ENCODE measurements at places on chromosomes 1 and 21.

DNA sequence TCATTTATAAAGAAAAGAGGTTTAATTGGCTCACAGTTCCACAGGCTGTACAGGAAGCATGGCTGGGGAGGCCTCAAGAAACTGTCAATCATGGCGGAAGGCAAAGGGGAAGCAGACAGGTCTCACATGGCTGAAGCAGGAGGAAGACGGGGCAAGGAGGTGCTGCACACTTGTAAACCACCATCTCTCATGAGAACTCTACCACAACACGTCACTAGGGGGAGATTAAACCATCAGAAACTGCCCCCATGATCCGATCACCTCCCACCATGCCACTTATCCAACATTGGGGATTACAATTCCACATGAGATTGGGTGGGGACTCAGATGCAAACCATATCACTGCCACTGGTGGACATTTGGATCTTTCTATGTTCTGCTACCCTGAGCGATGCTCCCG, 351.4 kb downstream of the NPHP4 start:
- no peak for DNase-seq

GRCh38 chr1:208256091-208256490, 11.9 kb upstream of the PLXNA2 start:
- no peak for DNase-seq

GRCh38 chr1:56573311-56573710, 6.1 kb downstream of the PLPP3 start:
- DNase-seq: no peak

DNA sequence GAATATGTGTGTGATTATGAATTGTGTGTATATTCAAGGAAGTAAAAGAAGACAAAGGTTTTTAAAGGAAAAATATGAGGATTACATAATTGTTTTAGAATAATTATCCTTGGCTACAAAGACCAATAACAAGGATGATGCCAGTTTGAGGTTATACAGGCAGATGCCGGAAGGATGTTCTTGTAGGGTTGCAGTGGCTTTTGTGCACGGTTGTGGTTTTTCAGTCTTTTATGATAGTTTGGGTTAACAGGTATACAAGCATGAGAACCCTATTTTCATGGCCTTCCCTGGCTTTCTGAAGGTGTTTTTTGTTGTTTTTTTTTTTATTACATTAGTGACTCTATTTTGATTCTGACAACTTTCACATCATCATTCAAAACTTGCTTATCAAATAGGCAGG, 4.9 kb downstream of the CR2 start:
- no peak for DNase-seq

GRCh38 chr1:26275580-26276431, 4.1 kb upstream of the SH3BGRL3 start:
- peak; percentile 88 for DNase-seq

- no peak for DNase-seq
Measured at GRCh38 chr1:233448109-233448689, 120.7 kb downstream of the MAP3K21 start.

DNA sequence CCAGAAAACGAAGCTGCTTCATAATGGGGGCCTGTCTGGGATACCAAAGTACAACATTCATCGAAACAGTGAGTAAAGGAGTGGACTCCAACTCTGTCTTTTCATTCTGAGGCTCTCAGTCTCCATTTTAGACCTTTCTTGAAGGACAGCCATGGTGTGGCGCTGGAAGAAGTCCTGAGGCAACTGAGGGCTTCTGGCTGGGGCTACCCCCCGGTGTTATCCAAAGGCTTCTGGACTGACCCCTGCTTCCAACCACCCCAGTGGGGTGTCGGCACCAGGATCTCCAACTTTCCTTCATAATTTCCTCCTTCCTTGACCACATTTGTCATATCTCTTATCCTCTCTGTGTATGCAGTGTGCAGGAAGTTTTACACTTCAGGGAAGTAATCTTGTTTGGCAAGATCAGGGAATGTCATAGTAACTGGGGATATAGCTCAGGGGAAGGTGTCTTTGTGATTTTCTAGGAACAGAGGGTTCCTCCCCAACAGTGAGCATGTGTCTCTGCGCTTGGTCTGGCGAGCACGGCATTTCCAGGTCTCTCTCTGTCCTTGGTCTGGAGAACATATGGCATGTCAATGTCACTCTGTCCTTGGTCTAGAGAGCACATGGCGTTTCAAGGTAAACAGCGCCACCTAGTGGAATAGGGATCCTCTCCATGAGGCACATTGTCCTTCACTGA, 19.4 kb upstream of the BSDC1 start:
- peak; percentile 78 for DNase-seq

- no peak for DNase-seq
Measured at GRCh38 chr1:5826601-5827000, 165.6 kb downstream of the NPHP4 start.

DNA sequence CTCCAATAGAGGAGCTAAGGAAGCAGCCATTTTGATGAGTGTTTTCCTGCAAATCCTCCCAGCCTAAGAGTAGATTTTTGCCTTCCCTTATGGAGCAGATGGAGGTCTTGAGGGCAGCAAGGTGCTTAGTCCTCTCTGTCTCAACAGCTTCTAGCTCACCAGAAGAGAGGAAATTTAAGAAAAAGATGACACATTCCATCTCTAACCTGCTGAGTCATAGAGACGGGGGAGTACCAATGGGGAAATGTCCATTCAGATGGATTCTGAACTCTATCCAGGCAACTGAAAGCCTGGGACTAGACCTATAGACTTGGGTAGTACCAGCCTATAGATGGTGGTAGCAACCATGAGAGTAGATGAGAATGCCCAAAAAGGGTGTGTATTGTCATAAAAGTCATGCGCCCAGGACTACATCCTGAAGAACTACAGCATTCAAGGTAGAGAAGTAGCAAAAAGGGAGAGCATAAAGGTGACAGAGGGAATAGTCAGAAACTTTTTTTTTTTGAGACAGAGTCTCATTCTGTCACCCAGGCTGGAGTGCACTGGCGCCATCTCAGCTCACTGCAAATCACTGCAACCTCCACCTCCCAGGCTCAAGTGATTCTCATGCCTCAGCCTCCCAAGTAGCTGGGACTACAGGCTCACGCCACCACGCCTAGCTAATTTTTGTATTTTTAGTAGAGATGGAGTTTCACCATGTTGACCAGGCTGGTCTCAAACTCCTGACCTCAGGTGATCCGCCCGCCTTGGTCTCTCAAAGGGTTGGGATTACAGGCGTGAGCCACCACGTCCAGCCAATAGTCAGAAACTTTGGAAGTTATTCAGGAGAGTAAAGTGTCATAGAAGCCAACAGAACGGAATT, 10.7 kb upstream of the ELOA start:
- DNase-seq: no peak

DNA sequence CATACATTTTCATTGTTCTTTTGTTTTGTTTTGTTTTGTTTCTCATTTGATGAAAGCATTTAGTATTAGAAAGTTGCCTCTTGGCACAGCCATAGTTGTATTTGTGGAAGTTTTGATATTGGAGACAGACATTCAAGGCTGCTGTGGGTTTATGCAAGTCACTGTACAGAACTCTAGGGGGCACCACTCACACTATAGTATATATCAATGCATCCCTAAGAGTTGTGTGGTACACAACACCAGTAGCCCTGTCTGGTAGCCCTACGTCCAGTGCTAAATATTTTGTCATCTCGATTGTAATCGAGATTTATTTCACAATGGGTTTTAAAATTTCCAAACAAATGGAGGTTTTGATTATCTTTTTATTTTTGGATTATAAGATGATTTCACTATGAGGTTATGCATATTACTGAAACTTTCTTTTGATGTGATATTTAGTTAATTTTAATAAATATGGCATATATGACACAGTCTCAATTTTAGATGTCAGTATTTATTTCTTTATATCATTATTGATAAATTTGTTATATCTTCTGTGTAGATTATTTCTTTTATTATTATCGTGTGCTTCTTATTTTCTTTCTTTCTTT, 112.2 kb downstream of the NR5A2 start:
- peak; percentile 53 for DNase-seq

DNA sequence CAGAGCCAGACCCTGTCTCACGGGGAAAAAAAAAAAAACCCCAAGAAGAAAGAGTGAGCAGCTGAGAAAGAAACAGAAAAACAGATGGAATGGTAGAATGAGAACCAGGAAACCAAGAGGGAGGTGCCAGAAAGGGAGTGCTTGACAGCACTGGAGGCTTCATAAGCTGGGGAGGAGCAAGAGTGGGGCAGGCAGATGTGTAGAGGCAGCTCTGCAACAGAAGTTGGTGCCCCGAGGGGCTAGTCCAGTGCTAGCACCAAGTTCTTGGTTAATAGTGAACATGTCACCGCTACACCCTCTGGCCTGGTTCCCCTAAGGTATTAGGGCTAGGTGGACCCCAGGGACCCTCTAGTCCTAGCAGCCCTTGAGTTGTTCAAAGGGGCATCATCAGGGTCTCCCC, 98.0 kb downstream of the TGFBR3 start:
- no peak for DNase-seq

GRCh38 chr1:62599044-62599443, 1.7 kb downstream of the ANGPTL3 start:
- DNase-seq: no peak

DNA sequence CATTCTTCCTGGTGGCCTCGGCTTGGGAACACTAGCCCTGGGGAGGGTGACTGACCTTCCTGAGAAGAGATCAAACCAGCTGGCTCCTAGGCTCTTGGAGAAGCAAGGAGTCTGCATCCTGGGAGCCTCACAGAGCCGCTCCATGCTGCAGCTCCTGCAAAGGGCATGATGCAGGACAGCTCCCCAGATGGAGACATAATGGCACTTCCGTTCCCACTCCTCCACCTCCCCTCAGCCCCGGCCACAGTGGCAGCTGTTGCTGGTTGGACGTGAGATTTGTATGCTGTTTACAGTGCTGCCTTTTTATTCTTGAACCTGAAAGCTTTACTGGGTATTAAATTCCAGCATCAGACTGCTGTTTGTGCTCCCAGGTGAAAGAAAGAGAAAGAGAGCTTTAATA, 83.7 kb upstream of the CTTNBP2NL start:
- DNase-seq: no peak

GRCh38 chr1:210653771-210654170, 325.1 kb downstream of the HHAT start:
- no peak for DNase-seq

DNA sequence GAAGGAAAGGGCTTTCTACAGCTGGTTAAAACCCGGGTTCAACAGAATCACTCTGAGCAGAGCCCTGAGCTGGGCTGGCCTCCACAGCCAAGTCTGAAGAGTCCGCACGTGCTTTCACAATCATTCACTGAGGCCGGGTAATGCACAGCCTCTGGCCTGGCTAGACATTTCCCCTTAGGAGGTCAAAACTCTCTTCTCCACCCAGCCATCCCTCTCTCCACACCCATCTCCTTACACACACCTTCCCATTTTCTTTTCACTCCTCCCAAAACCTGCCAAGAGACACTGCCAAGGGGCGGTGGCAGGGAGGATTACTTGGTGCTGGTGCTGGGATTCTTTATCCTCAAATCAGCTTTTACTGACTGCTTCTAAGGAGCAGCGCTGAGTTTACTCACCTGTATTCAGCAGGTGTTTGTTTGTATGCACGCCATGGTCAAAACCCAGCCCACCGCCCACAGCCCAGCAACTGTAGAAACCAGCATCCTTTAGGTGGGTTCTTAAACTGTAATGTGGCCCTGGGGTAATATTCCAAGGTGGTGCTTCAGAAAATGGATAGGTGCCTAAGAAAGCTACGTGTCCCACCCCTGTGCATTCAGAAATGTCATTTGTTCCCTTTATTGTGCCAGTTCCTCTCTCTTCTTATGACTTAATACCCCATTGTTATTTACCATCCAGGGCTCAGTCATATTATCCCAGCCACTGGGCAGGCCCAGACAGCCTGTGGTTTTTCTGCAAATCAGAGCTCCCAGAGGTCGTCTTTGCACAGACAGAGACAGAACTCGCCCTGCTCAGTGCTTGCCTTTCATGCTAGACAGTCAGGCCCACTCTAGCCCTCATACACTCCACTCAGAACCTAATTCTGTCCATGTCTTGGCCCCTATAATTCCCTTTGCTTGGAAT, 80.2 kb downstream of the ADSS2 start:
- DNase-seq: peak; percentile 45

- DNase-seq: no peak
Measured at GRCh38 chr1:229561141-229561540, 2.6 kb upstream of the ABCB10 start.

DNA sequence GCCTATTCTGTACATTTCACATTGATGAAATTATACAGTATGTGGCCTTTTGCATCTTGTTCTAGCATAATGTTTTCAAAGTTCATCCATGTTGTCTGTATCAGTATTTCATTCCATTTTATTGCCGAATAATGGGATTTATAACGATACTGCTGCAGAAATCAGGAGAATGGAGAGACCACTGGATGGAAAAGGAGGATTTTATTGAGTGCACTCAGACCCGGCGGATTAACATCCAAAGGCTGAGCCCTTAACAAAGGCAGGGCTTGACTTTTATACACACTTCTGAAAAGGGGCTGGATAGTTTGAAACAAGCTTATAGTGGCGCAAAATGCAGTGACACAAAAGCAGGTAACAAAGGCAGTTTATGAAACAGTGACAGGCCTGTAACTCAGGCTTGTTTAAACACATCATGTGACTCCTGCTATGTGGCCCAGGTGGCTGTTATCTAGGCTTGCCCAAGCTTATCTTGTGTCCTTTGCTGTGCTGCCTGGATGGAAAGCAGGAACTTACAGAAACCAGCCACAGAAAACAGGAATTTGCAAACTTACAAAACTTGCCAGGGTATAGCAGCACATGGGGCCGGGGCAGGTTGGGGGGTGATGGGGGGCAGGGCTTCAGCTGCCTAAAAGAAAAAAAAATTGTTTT, 32.8 kb upstream of the KCNJ15 start:
- DNase-seq: no peak

- no peak for DNase-seq
Measured at GRCh38 chr1:223156343-223156742, 13.3 kb upstream of the TLR5 start.

DNA sequence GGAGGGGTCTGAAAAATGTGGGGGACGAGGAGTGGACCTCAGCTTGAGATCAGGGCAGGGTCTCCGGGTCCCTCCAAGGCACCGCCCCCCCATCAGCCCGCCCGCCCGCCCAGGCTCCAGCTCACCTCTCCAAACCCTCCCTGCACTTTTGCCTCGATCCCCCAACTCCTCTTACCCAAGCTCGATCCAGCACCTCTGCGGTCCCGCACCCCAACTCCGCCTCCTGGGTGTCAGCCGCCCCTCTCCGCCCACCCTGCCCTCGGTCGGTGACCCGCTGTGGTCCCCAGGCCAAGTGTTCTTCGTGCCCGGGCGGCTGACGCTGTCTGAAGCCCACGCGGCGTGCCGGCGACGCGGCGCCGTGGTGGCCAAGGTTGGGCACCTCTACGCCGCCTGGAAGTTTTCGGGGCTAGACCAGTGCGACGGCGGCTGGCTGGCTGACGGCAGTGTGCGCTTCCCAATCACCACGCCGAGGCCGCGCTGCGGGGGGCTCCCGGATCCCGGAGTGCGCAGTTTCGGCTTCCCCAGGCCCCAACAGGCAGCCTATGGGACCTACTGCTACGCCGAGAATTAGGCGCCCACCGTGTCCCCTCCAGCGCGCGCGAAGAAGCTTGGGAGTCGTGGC, 5.7 kb downstream of the HAPLN2 start:
- DNase-seq: no peak

- DNase-seq: no peak
Measured at GRCh38 chr1:174678657-174679056, 230.9 kb downstream of the GPR52 start.
